Ovary (tissue), 10 donors: ENCODE measurements at places on chromosomes 5 and 9. TPM values are rescaled to one million over a fixed set of nuclear protein-coding genes. Genes with fewer than 3 reads are reported as not detected.

The PCDHB12 gene
- 6.9 TPM for total RNA-seq

The NR2F1 gene
- total RNA-seq: 70.9 TPM

The SLC34A1 gene
- not detected for total RNA-seq

The ANGPTL2 gene
- 56.4 TPM for total RNA-seq

The DEPDC1B gene
- total RNA-seq: 1.2 TPM

The SLC6A7 gene
- total RNA-seq: not detected

The PCDHB8 gene
- 3.1 TPM for total RNA-seq

The PCDHGB6 gene
- total RNA-seq: 18.1 TPM

The PHF24 gene
- total RNA-seq: 0.20 TPM

The AQP3 gene
- total RNA-seq: 47.2 TPM

The GPX3 gene
- 110 TPM for total RNA-seq

The GAPVD1 gene
- total RNA-seq: 36.5 TPM

The BTNL3 gene
- total RNA-seq: not detected

The CDH6 gene
- total RNA-seq: 1.2 TPM

The SHOC1 gene
- not detected for total RNA-seq

The BARHL1 gene
- total RNA-seq: not detected

The CATSPER3 gene
- 0.51 TPM for total RNA-seq

The ZNF474 gene
- total RNA-seq: 0.95 TPM

The F12 gene
- not detected for total RNA-seq

The TEX48 gene
- total RNA-seq: not detected

The PAEP gene
- not detected for total RNA-seq

The KCTD16 gene
- total RNA-seq: under 0.01 TPM

The PTPRD gene
- total RNA-seq: 100 TPM

The SPINK9 gene
- total RNA-seq: not detected
